MM.1S (cell line): ENCODE measurements at places on chromosomes 5 and 9.

GRCh38 chr9:37639109-37639762 is 11.5 kb upstream of the FRMPD1 start:
- DNase-seq: no peak

DNA sequence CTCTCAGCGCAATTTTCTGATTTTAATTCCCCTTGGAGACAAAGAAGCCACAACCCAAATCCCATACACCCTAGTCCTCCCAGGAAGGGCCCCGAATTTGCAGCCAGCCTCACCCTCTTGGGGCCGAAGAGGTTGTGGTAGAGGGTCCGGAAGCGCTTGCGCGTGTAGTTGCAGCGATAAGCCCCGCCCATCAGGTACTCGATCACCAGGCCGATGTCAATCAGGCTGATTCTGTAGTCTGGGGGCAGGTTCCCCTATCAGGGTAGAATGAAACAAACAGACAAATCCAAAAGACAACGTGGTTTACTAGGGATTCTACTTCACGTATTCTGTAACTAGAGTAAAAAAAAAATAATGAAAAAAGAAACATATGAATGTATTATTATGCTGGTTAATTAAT is 210.6 kb upstream of the KLF9 start:
- no peak for DNase-seq

DNA sequence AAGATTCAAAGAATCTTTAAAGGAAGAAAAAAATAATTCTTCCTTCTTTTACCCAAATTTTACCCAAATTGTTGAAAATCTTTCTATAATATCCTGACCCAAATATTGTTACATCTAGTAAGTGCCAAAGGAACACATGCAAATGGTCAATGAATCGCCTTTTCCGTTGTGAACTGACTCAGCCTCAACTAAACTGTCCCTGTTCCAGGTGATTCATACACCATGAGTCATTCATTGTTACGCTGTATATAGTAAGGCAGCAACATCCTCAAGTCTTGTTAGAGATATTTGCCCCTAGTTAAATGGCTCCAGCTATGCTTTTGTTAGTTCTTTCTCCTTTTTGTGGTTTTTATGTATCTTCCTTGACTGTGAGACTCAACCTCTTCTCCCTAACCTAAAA is 9.7 kb downstream of the PTGER4 start:
- DNase-seq: no peak

DNA sequence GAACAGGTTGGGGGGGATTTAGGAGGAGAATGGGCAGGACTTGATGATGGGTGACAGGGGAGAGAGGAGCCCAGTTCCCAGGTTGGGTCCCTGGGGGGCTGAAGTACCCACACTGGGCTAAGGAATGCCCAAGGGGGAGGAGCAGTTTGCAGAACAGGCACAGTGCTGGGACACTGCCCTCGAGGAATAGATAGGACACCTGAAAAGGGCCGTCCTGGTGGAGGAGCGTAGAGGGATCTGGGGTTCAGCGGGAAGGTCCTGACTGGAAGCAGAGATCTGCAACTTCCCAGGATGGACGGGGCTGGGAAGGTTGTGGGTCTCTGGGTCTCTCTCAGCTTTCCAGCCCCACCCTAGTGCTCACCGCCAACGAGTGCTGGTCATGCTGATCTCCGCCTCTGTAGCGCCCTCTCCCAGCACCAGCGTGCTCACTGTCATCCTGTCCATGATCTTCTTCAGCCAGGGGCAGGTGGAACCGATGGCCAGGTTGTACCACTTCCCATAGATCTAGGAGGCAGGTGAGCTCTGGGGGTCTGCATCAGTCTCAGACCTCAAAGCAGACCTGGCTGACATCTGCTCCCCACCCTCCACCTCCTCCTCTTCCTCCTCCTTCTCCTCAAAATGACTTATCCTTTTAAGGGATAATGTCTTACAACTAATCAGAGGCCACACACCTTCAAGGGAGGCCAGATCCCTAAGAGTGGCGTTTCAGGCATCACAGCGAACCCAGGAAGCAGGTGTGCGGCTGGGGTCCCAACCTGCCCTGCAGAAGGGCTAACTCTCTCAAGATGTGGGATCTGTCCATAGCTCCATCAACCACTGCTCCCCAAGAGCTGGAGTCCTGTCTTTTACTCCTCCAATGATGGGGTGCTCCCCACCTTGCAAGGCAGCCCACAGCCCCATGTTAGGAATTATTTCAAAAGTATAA is 1.6 kb downstream of the AMBP start:
- no peak for DNase-seq

DNA sequence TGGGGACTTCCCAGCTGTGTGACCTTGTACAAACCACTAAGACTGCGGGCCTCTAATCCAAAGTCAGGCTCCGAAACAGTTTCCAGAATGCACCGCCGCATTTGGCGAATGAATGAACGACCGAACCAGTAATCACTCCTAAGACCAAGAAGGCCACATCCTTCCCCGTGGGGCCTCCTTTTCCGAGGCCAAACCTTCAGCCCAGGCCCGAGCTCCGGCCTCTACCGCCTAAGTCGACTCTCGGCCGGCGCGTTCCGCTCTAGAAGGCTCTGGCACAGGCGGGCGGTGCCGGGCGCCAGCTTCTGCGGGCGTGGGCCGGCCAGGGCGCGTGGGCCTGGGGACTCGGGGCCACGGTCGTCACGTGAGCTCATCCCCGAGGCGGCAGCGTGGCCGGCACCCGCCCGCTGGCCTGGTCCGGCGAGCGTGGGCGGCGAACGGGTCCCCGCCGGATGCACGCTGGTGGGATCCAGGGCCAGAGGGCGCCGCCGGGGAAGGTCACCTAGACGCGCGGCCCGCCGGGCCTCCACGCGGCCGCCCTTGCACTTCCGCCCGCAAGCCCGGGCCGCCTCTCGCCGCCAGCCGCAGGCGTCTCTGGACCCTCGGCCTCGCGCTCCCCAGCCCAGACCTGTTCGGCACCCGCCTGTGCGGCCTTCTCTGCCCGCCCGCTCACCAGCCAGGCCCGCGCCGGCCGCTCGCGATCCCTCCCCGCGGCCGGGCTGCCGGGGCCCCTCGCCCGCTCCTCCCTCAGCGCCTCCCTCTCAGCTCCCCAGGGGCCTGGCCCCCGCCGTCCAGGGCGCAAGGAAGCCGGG is 754 bp downstream of the VDAC1 start:
- peak; percentile 45 for DNase-seq

DNA sequence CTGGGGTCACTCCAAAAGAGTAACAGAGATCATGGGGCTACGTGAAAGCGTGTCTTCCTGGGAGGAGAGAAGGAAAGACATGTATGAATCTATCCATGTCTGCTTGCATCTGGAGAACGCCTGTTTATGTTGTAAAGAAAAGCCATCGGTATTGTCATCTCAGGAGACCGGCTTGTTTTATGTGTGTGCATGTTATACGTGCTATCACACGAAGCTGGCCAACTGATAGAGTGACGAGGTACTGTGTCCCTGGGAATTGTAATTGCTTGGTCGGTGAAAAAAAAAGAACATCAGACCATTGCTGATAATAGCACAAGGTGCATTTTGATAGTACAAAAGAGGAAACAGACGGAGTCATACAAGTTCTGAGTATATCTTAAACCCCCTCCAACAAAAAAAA is 370 bp upstream of the CDH6 start:
- DNase-seq: no peak
